ENCODE measurements at places on chromosomes 4 and X.
A peak's percentile ranks its signal among the peaks of the same experiment; 100 is the strongest.

GRCh38 chrX:11787564-11787963 is 29.5 kb downstream of the MSL3 start:
- peak; percentile 26 for DNase-seq

- DNase-seq, result no peak
Measured at GRCh38 chr4:2281575-2282343, 19.9 kb upstream of the MXD4 start.

DNA sequence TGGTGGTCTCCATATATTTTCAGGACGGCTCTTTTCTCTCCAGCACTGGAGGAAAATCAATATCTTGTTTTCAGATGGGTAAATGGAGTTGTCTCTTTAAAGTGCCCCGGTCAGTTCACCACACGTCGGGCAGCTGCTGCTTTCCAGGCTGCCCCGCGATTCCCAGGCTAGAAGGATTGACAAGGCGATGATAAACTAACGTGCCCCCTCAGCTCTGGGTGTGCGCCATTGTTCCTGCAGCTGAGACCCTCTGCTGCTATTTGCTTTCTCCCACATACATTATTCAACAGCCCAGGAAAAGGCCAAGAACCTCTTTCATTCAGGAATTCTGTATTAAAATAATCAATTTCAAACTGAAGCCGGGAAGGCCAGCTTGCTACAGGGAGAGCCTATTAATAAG is 254.5 kb downstream of the SOX3 start:
- DNase-seq, result no peak

DNA sequence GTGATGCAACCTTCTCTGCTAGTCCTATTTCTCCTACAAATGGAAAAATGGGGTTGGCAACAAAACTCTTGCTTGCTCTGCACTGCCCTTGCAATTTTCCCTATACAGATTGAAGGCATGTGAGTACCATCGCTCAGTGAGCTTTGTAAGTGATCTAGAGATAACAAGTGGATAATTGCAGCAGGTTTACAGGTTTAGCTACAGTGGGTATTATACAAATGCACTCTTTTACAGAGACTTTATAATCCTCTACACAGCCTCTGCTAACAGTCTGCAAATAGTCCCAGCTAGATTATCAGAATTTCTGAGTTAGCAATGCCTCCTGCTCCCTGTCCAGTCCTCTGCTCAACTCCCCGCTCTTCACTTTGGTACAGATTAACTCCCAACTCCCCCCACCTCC is 11.1 kb downstream of the LEF1 start:
- no peak for DNase-seq

DNA sequence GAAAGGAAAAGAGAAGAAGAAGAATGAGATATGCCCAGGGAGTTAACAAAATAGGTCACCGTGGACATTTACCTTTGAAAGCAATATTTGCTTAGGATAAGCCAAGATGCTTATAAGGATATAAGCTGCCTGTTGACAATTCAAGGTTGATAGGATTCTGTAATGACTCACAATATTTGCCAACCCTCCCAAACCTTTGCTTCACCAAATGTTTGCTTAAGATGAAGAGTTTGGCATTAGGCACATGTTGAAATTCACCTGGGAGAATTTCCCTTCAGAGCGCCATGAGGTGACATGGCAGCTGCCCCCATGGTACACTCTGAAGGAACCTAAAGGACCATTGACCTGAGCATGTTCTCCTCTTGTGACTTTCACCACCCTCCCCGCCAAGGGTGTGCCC is 4.6 kb downstream of the PALLD start:
- no peak for DNase-seq

DNA sequence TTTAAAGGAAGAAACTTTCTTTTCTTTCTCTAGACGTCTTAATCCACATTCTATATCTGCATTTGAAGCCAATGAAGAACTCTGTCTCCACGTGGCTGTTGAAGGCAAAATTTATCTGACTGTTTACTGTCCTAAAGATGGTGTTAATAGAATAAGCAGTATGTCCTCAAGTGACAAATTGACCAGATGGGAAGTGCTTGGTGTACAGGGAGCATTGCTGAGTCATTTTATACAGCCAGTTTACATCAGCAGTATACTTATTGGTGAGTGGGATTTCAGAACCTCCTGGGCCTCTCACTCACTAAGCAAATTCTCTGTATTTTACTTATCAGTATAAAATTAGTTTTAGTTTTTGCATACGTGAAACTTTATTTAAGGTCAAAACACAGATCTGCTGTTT is 33.7 kb downstream of the ADAD1 start:
- no peak for DNase-seq

DNA sequence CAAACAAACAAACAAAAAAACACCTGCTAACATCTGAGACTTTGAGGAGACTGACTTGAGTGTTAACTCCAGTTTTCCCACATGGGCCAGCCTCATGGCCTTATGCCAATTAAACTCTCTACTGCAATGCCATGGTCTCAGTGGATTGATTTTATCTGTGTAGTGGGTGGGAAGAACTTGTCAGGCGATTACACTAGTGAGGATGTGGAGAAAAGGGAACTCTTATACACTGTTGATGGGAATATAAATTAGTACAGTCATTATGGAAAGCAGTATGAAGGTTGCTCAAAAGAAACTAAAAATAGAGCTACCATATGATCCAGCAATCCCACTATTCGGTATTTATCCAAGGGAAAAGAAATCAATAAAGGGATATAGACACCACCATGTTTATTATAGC is 12.8 kb upstream of the XIAP start:
- no peak for DNase-seq

DNA sequence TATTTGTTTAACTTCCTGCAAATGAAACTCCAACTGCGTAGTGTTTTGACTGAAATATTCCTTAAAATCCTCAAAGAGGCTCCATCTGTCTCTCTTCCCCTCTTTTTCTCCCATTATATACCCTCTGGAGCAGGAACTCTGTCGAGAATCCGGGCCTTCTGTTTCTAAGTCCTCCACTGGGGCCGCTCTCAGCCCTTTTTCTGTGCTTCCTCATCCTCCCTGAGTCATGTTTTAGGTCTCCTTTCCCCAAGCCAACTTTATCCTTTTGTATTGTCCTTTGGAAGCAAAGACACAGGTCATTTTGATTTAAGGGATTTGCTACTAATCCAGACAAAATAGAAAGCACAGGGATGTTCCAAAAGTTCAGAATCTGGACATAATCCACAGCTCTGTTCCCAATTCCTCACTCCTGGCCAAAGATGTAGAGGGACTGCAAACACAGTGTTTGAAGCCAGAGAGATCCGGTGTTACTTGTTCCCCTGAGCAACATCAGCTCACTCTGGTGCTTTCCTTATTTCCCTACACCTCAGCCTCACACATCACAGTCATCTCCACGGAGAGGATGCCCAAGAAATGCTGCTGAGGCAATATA is 131.0 kb upstream of the KLF3 start:
- DNase-seq, result no peak

Data from AG10803 (cell line).